ENCODE measurements at places on chromosomes 11 and 22.

DNA sequence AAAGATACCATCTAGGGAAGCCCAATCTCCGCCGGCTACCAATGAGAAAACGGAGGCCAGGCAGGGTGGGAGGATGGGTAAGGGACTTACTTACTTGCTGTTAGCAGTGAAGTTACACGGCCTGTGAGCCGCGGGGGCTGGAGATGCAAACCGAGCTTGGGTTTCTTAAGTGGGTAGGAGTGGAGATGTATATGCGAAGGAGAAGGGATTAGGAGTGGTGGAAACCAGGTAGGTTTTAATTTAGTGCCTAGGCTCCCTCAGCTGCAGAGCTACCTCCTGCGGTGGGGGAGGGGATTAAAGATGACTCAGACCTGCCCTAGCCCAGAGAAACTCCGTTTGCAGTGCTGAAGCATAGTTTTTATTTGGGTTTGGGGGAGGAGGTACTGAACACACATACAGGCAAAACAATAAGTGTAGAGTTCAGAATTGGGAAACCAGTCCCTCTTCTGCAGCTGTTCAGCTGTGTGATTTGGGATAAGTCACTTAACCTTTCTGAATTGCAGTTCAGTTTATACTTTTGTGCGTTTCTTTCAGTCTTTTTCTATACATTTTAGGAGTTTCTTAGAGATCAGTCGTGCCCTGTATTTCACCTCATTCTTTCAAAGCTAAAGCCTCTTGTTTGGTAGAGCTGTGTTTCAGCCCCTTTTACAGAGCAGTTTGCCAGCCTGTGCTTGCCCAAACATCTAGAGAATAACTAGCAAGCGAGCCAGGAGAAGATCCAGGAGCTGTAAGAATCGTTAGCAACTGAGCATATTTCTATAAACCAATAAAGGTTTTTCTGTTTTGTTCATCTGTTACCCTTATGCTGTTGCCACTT is 596 bp upstream of the TNRC6B start:
- peak; percentile 73 for DNase-seq

DNA sequence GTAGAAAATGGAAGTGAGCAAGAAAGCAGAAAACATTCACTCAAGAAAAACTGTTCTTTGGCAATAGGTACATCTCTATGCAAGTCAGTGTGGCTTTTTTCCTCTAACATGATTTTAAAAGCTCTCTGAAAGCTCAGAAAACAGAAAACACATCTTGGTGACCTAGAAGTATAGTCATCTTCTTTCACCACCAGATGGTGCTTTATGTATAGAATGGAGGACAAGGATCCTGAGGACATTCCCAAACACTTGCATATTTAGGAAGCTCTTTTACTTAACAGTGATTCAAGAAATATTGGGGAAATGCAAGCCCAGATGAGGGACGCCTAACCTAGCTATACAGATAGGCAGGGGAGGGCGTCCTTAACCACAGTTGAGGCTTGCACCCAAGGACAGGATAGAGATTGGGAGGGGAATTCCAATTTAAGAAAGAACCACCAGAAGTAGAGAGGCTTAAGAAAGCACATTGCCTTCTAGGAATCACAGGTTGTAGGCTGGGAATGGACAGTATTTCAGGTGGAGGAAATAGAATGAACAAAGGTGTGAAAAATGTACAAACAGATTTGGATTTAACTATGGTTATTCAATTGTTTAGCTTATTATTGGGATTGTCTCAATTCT is 13.8 kb upstream of the CCDC81 start:
- peak; percentile 69 for DNase-seq

DNA sequence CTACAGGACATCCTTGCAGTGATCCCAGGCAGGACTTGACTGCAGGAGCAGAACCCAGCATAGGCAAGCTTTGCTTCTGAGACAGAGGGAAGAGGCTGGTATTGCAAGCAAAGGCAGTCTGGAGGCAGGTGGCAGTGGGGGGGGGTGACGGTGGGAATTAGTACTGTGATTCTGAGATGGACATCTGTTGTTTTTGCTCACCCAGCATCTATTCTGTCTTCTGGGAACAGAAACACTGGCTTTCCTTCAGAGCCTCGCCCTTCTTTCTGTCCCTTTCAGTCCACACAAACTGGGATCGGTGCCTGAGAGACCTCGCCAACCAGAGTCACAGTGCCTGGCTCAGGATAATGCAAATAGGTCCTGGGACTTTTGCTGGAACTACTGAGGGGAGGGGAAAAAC is 31.2 kb upstream of the RASL10A start:
- DNase-seq: no peak

- no peak for DNase-seq
Measured at GRCh38 chr11:73971175-73971719, 11.4 kb downstream of the UCP2 start.

DNA sequence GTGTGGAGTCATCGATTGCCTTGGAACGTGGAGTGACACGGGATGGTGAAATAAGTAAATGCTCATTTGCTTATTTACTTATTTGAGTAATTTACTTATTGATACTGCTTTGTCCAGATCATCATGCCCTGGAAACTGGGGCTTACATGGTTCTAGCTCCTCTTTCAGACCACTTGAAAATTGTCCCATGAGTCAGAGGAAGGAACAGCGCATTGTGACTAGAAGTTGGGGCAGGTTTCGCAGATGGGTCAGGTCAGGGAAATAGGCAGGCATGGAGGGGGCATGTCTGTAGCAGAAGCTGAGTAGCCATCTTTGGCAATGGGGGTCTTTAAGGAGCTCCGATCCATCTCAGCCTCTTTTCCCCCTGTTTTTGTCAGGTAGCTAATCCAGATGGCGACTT is 104.2 kb upstream of the SORL1-AS1 start:
- DNase-seq: no peak

- no peak for DNase-seq
Measured at GRCh38 chr11:67492069-67492727, 9.4 kb downstream of the AIP start.

DNA sequence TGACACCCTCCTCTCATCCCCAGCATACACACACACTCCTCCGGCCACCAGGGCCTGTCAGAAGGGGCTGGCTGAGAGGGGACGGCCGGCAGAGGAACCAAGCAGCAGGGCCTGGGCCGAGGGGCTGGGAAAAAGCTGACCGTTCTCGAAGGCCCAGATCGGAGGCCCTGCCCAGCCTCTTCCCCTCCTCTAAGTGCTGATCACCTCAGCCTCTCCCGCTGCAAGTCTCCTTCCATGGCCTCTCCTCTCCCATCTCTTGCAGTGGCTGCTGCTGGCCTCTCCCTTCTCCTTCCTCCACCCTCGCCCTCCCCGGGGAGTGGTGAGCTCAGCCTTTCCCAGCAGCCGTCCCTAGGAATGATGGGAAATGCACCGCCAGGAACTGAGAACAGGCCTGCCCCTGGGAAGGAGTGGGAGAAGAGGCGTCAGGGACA is 39.6 kb downstream of the ARRB1 start:
- peak; percentile 78 for DNase-seq

DNA sequence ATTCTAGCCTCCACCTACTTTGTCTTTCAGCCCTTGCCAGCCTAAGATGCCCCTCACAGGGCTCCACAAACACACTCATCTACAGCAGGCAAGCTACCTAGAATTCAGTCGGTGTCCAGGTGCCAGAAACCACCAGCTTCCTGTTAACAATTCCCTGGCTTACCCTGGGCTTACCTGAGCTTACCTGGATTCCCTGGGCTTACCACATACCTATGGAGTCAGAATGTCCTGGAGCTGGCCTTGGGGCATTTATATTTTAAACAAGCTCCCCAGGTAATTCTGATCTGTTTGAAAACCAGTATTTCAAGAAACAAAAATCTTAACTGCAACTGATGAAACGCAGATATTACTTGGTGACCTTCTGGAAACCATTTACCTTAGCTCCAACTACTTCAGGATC is 123.6 kb downstream of the SLC1A2 start:
- no peak for DNase-seq

DNA sequence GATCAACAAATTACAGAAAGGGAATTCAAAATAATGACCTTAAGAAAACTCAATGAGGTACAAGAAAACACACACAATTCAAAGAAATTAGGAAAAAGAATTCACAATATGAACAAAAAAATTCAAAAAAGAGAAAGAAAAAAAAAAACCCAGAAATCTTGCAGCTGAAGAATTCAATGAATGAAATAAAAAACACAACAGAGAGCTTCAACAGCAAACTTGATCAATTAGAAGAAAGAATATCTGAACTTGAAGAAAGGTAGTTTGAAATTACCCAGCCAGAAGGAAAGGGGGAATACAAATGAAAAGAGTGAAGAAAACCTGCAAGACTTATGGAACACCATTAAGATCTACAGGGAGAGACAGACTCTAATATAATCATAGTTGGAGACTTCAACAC is 52.8 kb downstream of the USP35 start:
- DNase-seq: no peak

DNA sequence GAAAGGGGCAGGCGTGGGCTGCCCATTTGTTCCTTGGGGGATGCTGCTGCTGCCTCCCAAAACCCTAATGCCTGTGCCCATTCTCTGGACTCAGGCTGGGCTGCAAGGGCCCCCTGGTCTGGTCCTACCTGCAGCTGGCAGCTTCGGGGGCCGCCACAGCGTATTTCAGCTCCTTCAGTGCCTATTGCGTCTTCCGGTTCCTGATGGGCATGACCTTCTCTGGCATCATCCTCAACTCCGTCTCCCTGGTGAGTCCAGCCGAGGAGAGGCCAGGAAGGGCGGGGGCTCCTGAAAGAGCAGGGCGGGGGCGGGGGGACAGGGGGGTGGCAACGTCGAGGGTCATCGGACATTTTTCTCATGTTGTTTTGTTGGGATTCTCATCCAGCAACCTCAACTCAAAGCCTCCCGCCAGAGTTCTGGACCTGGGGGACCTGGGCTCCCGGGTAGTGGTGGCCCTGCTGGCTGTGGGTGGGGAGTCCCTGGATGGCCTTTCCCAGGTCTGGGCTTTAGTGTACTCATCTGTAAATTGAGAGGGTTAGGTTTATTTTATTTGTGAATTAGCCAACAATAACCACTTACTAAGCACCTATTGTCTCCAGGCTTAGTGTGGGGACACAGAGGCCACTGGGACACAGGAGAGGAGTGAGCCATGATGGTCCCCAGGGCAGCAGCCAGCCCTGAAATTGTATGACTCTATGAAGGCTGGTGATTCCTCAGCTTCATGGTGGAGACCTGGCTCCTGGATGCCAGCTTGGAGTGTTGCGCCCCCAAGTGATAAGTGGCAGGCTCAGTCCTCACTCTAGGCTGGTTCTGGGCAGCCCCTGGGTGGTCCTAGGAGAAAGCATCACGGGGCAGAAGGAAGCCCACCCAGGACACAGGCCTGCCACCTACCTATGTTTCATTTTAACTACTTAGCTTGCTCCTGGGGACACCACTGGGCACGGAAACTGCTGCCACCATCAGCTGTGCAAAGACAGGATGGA is 36.0 kb downstream of the CAPN1 start:
- no peak for DNase-seq

- DNase-seq: no peak
Measured at GRCh38 chr22:37351232-37351631, 68.9 kb downstream of the CYTH4 start.

DNA sequence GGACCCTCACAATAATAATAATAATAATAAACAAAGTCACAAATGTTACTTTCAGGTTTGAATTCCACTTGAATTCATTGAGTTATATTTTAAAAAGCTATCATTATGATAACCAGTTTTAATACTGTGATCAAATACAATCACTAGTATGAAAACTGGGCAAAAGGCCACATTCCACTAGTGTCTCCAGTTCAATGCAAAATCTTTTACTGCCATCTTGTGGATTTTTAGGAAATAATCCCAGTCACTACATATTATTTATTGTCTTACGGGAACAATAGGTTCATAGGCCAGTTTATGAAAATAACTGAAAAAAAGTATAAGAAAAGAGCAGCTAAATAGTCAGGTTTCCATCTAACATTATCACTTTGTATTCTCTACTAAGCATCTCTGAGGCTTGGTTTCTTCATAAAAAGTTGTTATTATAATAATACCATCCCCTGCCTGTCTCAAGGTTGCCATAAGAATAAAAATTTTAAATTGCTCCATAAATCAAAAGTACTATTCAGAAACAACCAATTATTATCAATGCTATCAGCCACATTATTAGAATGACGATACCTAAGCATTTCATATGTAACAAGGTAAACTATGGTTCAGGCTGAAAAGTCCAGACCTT is 533.9 kb upstream of the CCDC90B start:
- peak; percentile 76 for DNase-seq

DNA sequence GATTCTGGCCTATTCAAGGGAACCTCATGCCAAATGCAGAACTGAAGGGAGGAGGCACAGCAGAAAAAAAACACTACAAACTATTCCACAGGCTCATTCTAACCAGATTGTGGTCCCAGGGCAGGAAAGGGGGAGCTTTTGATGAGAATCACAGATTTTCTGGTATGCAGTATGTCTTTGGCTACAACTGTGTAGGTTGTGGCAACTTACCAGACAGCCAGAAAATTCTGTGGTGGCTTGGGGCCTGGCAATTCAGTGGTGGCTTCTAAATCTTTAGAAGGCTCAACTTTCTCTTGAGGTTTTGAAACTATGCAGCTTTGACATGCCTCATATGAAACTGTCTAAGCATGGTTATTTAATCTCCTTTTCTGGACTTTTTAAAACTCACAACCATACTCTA is 850.8 kb upstream of the CCDC90B start:
- peak; percentile 70 for DNase-seq

DNA sequence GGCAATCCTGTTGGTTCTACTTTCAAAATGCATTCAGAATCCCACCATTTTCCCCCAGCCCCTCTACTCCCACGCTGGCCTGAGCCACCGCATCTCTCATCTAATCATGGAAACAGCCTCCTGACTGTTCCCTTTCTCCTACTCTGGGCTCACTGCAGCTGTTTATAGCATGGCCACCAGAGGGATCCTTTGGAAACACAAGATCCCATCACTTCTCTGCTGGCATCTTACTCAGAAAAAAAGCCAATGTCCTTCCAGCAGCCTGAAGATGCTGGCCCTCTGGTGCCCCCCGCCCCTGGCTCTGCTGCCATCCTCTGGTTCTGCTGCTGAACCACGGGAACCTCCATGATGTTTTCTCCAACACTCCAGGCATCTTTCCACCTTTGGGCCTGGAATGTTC is 11.1 kb downstream of the MS4A8 start:
- DNase-seq: no peak

GRCh38 chr11:8289492-8289918 is 25.8 kb upstream of the LMO1 start:
- no peak for DNase-seq

DNA sequence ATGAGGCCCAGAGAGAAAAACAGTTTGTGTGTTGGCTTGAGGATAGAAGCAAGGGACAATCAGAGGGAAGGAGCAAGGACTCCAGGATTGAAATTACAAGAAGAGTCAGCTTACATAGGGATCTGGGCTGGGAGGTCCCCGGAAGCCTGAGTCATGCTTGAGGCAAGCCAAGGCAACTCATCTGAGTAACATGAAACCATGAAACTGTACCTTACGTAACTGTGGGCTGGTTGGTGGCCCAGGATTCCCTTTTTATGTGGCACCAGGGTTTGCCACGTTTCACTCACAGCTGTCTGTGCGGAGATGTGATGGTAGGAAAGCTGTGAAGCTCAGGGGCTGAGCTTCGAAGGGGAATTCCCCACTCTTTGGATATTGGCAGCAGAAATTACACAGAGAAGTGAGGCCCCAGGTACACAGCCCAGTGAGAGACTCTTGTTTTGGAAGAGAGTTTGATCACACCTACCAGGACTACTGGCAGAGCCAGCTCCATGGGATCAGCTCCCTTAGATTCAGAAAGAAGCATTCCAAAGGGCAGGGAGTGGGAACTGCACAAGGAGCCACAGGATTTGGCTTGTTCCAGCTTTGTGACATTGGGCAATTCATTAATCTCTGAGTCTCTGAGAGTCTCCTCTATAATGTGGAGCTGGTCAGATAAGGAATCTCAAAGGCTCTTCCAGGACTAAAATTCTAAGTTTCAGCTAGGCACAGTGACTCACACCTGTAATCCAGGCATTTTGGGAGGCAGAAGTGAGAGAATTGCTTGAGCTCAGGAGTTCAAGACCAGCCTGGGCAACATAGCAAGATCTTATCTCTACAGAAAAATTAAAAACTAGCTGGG is 7.8 kb downstream of the SLC5A1 start:
- peak; percentile 74 for DNase-seq
